ENCODE measurements at places on chromosomes 6 and 20. TPM values are rescaled to one million over a fixed set of nuclear protein-coding genes. Genes with fewer than 3 reads are reported as not detected.
A peak's percentile ranks its signal among the peaks of the same experiment; 100 is the strongest.

The PAK5 gene
- total RNA-seq = not detected

The CALHM5 gene
- not detected for total RNA-seq

- H3K4me1 ChIP-seq = peaks cover 54% of the 10 kb centered on the region
Observed at GRCh38 chr6:52550870-52551269, 26.0 kb downstream of the TRAM2 start.

GRCh38 chr6:122072014-122072647 is 327.3 kb upstream of the HSF2 start:
- DNase-seq = no peak
- H3K4me1 ChIP-seq = no peaks in the 10 kb centered on the region
- no peak overlapping the region for H3K4me3 ChIP-seq
- no peaks in the 10 kb centered on the region for H3K36me3 ChIP-seq

DNA sequence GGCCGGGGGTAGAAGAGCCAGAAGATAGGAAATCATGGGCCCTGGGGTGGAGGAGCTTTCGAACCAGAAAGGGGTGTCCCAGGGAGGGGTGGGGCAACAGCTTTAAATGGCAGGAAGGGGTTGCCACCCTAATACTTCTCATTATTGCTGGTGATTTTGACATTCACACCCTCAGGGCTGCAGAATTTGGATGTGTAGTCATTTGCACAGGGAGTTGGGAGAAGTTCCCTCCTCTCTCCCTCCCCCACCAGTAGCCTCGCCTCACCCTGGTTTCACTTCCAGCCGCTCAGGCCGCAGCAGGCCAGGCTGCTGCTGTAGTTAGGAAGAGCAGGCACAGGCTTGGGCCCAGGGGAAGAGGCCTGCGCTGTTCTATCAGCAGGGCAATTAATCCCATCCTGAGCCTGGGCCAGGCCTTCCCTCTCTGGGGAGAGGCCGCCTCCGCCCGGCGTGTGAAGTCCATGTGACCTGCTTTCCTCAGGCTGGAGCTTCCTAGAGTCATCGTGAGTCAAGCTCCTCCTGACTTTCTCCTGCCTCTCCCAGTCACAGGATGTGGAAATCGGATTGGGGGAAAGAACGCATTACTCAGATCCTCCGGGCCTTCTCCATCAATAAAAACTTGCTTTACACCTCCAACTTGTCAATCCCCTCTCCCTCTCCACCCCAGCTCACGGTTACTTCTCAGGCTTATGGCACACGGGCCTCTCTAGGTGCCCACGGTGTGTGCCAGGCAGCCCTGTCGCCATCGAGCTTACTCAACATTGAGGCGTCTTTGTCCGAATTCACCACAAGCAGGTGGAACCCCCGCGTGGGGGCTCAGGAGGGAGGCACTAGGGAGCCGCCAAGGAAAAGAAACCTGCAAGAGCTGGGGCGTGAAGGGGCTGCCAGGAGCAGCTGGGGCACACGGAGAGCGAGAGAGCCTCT is 7.8 kb downstream of the ADTRP start:
- H3K36me3 ChIP-seq = no peaks in the 10 kb centered on the region
- H3K27ac ChIP-seq = no peak overlapping the region
- no peak overlapping the region for H3K4me3 ChIP-seq
- no peak for DNase-seq
- peaks cover 22% of the 10 kb centered on the region for H3K27me3 ChIP-seq

DNA sequence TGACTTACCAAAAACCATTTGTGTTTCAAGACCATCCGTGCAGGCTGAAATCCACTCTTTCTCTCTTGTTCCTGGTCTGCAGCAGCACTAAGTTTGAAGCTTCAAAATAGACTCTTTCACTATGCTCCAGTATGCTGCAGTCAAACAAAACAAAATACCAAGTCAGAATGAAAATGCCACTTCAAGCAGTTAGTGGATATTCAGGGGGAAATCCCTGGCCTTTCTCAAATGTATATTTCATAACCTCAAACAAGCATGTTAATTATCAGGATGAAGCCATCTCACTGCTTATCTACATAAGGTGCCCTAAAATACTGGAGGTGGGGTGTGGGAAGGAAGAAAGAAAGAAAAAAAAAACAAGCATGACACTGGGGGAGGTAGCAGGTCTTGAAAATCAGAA is 103.5 kb downstream of the ATXN1 start:
- peaks cover 7% of the 10 kb centered on the region for H3K36me3 ChIP-seq
- H3K27ac ChIP-seq = no peak overlapping the region
- H3K4me3 ChIP-seq = peak overlapping the region; percentile 45
- peaks cover 36% of the 10 kb centered on the region for H3K4me1 ChIP-seq
- no peak for DNase-seq

Measured in activated B cell treated with CpG ODN at 0.5 μM for 24 hours (primary cell).